ENCODE measurements at places on chromosomes 16 and 17.
A peak's percentile ranks its signal among the peaks of the same experiment; 100 is the strongest.

DNA sequence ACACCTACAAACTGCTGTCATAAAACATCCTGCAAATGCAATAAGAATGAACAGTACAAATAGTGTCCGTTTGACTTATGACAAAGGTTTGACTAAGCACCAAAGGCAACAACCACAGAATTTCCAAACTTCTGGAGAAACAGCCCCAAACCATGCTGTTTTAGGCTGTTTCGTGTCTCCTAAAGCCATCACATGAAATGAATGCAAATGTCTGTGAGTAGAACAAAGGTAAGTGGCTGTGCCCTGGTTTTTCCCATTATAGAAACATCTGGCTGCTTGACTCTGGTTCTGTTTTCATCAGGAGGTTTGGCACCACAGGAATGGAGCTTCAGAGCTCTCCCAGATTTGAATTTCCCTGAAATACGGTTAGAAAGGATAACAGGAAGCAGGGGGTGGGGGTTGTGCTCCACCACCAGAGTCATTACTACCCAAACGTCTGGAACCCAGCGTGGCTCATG, 4.6 kb upstream of the EMP2 start:
- DNase-seq: no peak

DNA sequence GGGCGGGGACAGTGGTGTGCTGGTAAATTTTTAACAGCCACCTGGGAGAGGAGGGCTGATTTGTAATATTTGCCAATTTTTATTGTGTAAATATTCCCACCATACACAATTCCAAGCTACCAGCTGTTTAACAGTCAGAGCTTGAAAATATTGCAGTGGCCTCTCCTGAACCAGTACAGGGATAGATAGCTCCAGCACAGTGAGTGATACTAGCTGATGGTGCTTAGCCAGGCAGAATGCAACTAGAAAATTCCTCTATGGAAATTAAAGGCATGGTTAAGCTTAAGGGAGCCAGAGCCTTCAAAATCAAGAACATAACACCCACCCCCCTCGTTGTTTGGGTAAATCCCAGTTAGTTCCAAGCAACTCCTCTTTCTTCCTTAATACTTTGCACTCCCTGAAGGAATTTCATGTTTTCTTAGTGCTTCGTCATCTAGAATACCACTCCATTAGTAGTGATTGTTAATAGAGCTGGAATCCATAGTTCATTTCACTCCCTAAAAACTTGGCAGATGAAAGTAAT, 96.6 kb downstream of the CYB561 start:
- no peak for DNase-seq

GRCh38 chr17:45394913-45395568, 37.6 kb downstream of the ARHGAP27 start:
- DNase-seq: no peak

DNA sequence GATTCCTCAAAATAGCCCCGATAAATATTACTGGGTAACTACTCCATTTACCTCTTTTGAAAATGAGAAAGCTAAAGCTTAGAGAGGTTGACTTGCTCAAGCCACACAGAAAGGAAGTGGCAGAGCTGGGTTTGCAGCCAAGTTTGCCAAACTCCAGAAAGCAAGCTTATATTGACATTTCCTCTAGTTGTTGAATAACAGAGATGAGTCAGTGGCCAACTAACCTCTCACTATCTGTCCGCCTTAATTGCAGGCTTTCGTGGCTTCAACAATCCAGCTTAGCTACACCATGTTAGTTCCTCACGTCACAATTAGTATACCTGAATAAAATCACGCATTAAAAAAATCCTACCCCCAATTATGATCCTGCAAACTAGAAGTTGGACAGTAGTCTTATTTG, 151.7 kb downstream of the CNTNAP4 start:
- DNase-seq: no peak

GRCh38 chr17:82088838-82089722, 9.0 kb downstream of the FASN start:
- DNase-seq: no peak

- DNase-seq: no peak
Observed at GRCh38 chr17:9110501-9110900, 89.2 kb downstream of the NTN1 start.

DNA sequence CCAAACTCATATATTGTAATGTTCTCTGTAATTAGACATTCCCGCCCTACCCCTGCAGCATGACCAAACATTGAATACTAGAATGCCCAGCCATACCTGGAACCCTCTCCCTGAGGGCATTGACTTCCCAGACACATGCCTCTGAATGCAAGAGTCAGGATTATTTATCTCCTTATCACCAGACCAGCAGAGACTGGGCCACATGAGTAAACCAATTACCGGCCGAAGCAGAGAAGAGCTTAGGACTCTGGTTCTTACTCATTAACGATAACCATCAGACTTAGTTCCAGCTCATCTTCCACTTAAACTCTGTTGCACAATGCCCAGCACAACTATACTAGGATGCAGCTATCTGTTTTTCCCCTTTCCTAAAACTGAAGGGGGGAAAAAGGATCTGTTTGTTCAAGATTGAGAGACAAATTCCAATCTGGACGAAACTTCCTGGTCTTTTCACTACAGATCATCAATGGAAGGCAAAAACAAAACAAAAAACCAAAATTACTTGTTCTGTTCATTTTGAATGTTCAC, 88.2 kb upstream of the CORO6 start:
- DNase-seq: no peak

GRCh38 chr16:31420037-31420436, 8.1 kb downstream of the COX6A2 start:
- no peak for DNase-seq

- no peak for DNase-seq
Observed at GRCh38 chr16:66043326-66043725, 323.2 kb upstream of the CDH5 start.

DNA sequence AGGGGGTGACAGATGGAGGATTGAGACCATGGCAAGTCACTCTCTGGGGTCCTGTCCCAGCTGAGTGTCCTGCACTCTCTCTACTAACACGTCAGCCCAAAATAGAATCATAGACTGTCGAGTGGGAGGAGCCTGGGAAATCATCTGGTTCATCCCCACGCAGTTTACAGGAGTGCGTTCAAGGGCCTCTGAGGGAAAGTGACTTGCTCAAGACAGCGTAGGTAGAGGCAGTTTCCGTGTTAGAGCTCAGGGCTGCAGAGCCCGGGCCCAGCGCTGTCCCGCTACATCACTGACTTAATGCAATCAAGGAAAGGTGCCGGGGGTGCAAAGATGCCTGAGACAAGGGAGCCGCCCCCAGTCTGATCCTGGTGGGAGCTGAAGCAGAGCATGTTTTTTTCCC, 10.3 kb downstream of the GSG1L2 start:
- no peak for DNase-seq

DNA sequence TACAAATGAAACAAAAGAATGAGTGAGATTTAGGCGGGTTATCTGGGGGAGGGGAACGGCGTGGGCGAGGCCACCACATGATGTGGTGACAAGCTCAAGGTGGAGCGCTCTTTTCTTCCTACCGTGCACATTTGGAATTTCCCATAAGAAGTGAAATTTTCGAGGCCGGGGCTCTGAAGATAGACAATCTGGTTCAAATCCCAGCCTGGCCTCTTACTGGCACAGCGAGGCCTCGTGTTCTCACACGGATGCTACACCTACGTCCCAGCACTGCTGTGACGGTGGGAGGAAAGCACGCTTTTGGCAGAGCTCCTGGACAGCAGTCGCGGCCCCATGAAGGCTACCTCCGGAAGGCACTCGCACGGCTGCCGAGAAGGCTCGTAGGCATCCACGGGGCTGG, 25.2 kb downstream of the ZDHHC7 start:
- peak; percentile 18 for DNase-seq

DNA sequence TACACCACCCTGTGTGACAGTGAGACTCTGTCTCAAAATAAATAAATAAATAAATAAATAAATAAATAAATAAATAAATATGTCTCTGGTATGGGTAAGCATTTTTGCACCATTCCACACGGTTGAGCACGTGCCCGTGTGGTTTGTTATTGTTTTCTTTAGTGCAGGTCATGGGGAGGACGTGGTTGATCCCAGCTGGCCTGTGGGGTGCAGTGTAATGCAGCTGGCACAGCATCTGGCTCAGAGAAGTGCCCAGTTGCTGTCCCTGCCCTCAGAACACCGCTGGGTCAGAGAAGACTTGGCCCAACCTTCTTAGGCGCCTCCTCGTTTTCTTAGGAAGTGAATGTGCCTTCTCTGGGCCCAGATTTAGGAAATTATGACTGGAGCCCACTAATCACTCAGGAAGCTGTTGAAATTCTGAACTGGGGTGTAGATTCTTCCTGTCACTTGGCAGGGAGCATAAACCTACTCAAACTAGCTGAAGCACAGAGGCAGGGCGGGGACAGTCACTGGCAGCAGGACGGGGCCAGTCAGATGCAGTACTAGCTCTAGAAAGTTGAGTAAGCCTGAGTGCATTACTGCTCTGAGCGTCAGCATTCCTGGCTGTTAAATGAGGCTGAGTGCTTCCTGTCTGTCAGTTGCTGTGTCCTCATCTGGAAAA, 85.9 kb downstream of the SNX29 start:
- no peak for DNase-seq

DNA sequence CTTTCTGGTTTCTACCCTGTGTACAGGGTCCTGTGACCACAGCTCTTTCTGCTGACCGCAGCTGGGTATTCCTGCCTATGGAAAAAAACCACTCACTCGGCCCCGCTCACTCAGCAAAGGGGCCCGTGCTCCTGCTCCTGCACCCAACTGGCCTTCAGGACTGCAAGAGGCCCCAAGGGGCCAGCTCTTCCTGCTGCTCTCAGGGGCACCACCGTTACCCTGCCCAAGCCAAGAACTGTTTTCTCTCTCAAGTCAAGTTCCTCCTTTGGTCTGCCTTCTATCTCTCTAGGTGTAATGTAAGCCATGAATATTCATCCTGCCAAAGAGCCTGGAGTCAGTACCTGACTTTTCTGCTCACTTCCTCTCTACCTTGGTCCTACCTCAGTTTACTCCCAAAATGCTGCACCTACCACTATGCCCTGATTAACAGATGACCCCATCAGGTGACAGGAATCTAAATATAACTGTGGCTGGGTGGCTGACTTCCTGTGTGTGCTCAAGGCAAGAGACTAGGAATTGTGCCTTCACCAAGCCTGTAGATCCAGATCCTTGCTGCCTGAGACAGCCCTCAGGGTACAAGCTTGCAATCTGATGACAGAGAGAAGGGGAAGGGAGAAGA, 20.4 kb upstream of the SCIMP start:
- no peak for DNase-seq

DNA sequence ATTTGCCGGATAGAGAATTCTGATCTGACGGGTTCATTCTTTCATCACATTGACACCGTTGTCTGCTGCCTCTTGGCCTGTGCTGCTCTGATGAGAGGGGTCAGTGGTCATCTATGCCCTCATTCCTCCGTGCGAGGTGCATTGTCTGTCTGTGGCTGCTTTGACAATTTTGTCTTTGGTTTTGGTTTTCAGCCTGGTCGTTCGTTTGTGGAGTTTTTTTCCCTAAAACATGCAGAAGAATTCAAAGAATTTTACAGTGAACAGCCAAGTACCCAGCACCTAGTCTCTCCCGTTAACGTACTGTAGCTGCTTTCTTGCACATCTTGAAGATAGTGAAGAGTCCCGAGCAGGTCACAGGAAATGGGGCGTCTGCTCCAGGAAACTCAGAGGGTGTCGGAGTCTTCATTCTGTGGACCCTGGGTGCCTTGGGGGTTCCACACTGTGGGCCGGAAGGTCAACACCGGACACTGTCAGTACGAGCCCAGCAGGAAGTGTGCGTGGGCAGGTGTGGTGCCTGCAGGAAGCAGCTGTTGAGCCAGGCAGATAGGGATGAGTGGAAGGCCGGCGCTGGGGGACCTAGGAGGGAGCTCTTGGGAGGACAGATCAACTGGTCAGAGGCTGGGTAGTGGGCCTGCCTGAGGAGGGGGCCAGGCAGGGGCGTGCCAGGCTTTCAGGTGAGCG, 28.2 kb downstream of the CRAMP1 start:
- no peak for DNase-seq

DNA sequence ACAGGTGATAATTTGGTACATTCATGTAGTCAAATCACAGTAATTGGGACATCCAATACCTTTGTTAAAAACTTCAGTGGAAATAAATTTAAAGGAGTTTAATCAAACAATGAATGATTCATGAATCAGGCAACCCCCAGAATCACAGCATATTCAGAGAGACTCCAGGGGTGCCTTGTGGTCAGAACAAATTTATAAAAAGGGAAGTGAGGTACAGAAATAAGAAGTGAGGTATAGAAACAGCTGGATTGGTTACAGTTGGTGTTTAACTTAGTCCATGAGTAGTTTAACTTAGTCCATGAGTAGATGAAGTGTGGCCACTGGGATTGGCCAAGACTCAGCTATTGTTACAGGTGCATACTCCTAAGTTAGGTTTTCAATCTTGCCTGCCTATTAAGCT, 25.1 kb downstream of the TMEM98 start:
- no peak for DNase-seq

DNA sequence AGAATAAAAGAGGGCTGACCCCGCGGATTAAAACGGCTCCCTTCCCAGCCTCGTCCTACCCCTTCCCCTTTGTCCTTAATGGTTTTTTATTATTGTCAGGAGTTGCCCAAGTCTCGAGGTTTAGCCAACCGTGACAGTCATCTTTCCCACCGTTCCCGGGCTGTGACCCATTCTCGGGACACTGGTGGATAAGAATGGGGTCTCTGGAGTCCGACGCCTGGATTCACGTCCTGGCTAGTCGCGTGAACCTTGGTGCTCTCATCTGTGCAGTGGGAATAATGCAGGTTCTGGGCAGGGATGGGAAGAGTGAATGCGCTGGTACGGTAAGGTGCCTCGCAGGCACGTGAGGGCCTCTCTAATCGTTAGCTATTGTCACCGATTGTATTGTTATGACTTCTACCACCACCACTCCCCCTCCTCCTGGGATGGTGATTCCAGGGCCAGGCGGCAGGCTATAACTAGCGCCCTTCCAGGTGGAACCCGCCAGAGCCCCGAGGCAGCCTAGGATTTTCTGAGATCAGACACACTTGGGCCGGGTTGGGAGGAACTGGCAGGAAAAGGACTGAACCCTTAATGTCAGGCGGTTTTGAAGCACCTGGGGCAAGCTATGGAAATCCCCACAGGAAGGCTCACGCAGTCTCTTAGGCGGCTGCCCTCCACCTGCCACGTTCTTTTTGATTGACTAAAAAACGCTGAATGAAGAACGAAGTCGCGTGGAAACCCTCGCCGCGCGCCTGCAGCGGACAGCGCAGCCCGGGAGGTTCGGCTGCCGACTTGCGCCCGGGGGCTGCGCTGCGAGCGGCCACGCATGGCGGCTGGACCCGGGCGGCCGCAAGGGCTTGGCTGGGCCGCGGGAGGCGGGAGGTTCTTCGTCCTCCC, 2.7 kb downstream of the HS3ST3B1 start:
- DNase-seq: no peak

GRCh38 chr16:5549802-5550201, 452.2 kb upstream of the EEF2KMT start:
- DNase-seq: no peak

- DNase-seq: no peak
Observed at GRCh38 chr16:20612551-20613480, 36.6 kb upstream of the ACSM2B start.

GRCh38 chr16:81073560-81074330, 3.3 kb downstream of the C16orf46 start:
- no peak for DNase-seq

- DNase-seq: no peak
Observed at GRCh38 chr17:31469959-31470358, 78.5 kb downstream of the RAB11FIP4 start.
